ENCODE measurements at places on chromosomes 5 and 9. TPM values are rescaled to one million over a fixed set of nuclear protein-coding genes. Genes with fewer than 3 reads are reported as not detected.
A peak's percentile ranks its signal among the peaks of the same experiment; 100 is the strongest.

DNA sequence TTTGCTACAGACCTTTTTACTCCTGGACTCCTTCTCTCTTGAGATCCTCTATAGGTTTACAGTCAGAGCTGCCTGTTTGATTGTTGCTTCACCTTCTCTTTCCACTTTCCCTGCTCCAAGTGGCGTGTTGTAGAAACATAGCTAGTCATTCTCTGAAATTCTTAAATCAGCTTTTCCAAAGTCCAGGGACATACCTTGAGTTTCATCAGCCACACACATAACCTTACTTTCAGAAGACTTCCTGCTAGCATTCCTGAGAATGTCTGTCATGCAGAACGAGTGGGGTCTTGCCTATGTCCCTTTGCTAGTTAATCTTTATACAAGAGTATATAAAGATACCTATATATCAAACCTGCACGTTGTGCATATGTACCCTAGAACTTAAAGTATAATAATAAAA lies 230.3 kb upstream of the ZNF462 start:
- H3K27ac ChIP-seq: no peak overlapping the region
- DNase-seq: no peak
- H3K4me1 ChIP-seq: no peaks in the 10 kb centered on the region
- H3K4me3 ChIP-seq: no peak overlapping the region
- H3K27me3 ChIP-seq: no peaks in the 10 kb centered on the region
- H3K36me3 ChIP-seq: no peaks in the 10 kb centered on the region

DNA sequence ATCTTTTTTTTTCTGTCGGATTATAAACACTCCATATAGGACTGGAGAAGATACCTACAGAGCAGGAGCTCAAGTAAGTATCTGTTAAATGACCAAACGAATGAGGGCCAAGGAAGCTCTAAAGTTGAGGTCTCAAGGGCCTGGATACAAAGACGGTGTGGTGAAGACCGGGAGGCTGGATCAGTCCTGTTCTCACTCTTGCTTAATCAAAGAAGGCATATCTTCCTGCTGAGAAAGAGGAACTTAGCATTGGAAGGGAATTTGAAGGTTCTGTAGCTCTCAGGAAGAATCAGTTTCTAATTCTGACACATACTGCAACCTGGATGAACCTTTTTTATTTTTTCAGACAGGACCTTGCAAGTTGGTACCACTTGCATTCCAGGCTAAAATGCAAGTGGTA lies 28.3 kb upstream of the PAX5 start:
- H3K4me3 ChIP-seq: no peak overlapping the region
- peaks cover 18% of the 10 kb centered on the region for H3K27me3 ChIP-seq
- no peak overlapping the region for H3K27ac ChIP-seq
- H3K36me3 ChIP-seq: no peaks in the 10 kb centered on the region

- DNase-seq: peak; percentile 70
- H3K36me3 ChIP-seq: no peaks in the 10 kb centered on the region
- H3K27ac ChIP-seq: peak overlapping the region; percentile 90
These were observed 111.9 kb downstream of the NR6A1 start for GRCh38 chr9:124659099-124659659.

DNA sequence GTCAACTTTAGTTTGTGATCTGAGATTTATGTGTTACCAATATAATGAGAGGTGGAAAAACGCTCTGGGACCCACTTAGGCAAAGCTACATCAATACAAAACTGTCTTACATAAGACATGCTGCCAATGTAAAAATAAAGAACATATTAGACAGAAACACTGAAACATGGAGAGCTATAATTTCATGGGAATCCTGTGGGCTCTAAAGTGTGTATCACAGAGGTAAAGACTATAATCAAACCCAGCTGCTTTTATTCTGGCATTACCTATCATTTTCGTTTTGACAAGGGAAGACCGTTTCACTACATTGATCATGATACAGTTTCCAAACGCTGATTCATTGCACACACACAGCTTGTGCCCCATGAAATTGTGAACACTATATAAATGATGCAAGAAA lies 400.5 kb upstream of the TUSC1 start:
- no peak for DNase-seq
- H3K27me3 ChIP-seq: no peaks in the 10 kb centered on the region
- H3K4me1 ChIP-seq: no peaks in the 10 kb centered on the region
- no peaks in the 10 kb centered on the region for H3K36me3 ChIP-seq
- H3K27ac ChIP-seq: no peak overlapping the region
- H3K4me3 ChIP-seq: no peak overlapping the region

GRCh38 chr9:116020146-116020545 lies 133.4 kb upstream of the PAPPA start:
- DNase-seq: no peak
- H3K4me1 ChIP-seq: no peaks in the 10 kb centered on the region
- no peak overlapping the region for H3K4me3 ChIP-seq
- H3K36me3 ChIP-seq: no peaks in the 10 kb centered on the region
- no peaks in the 10 kb centered on the region for H3K27me3 ChIP-seq

GRCh38 chr5:160508780-160509361 lies 87.2 kb downstream of the PTTG1 start:
- no peaks in the 10 kb centered on the region for H3K36me3 ChIP-seq
- H3K4me3 ChIP-seq: no peak overlapping the region
- H3K27ac ChIP-seq: peak overlapping the region; percentile 53
- peaks cover 33% of the 10 kb centered on the region for H3K4me1 ChIP-seq
- peaks cover 1% of the 10 kb centered on the region for H3K27me3 ChIP-seq

GRCh38 chr5:128357226-128357625 lies 180.8 kb downstream of the FBN2 start:
- no peak for DNase-seq
- H3K4me1 ChIP-seq: no peaks in the 10 kb centered on the region
- no peak overlapping the region for H3K27ac ChIP-seq
- no peaks in the 10 kb centered on the region for H3K27me3 ChIP-seq
- H3K36me3 ChIP-seq: no peaks in the 10 kb centered on the region

TLN1 gene
- total RNA-seq: 212 TPM

FREM1 gene
- total RNA-seq: not detected

Measured in activated CD8-positive, alpha-beta T cell treated with anti-CD3 and anti-CD28 coated beads for 36 hours (primary cell).